ENCODE measurements at places on chromosomes 13 and 19.

- no peak for DNase-seq
Observed at GRCh38 chr19:45890877-45891276, 4.9 kb upstream of the IRF2BP1 start.

GRCh38 chr13:66225072-66225471 is 1005.1 kb downstream of the PCDH9 start:
- DNase-seq = no peak

- DNase-seq = no peak
Observed at GRCh38 chr19:28051047-28051446, 1161.9 kb downstream of the UQCRFS1 start.

DNA sequence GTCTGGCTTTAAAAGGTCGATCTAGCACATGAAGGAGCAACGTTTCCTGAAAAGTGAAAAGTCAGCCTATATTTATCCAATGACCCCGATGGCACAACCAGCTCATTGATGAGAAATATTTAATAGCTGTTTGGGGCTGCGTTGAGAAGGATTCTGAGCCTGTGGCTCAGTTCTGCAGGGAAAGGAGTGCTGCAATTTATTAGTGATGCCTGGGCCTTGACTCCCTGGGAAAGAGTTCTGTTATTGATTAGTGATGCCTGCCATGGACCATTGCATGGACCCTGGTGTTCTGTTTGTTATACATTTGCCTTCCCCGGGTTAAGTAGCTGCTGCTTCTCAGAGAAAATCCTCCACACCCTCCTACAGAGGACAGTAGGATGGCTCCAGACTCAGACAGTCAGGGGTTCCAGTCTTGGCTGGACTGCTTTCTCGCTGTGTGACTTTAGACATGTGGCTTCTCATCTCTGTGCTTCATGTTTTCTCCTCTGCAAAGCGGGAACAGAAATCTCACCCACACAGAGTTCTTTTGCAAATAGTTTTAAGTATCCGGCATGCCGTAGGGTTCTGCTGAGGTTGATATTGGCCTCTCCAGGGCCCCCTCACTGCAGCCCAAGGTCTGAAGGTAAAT is 17.7 kb upstream of the PTPRS start:
- no peak for DNase-seq

DNA sequence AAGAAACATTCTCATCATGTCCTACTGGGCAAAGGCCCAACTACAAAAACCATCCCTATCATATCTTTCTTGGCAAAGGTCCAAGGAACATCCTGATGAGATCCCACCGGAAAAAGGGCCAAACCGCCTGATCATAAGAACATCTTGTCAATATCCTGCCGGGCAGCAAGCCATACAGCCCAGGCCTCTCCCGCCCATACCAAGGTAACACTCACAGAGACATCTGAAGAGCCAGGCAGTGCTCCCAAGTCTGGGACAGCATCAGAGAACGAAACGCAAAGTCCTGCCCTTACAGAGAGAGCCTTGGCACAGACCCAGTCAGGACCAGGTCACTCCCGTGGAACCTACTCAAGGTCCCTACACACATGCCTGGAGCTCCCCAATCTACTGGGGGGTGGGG is 18.5 kb upstream of the ZNF331 start:
- DNase-seq = no peak

GRCh38 chr19:15989889-15990288 is 41.1 kb downstream of the OR10H4 start:
- no peak for DNase-seq

- DNase-seq = peak; percentile 48
Observed at GRCh38 chr19:3276341-3276799, 51.9 kb downstream of the CELF5 start.

DNA sequence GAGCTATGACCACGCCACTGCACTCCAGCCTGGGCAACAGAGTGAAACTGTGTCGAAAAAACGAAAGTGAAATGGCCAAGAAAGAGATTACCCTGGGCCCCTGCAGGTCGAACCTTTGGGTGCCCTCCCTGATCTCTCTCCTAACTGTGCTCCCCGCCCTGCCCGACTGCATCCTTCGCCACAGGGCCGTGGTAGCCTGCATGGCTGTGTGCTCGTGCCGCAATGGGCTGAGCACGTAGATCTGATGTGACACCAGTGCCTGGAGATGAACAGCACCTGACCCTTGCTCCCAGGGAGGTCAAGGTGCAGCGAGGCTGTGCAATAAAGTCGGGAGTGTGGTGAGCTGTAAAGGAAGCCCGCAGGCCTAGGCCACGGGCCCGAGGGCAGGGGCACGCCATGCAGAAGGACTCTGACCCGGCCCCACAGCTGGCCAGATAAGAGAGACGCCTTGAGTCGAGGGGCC is 60.2 kb downstream of the PEX11G start:
- no peak for DNase-seq

DNA sequence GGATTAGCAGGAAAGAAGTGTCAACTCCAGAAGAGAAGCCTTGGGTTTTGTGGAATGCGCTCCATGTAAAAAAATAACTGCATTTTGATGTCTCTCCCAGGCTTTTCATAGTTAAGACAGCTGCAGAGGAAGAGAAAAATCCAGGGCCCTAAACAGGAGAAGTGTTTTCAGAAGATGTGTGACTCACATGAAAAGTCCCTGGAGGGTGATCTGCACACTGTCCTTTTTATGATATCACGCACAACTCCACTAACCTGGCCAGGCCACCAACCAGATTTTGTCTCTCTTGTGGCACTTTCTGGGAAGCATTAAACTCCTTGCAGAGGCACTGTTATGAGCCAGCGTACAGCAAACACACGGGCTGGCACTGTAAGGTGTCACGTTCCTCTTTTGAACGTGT is 267.3 kb downstream of the FGF9 start:
- DNase-seq = no peak

DNA sequence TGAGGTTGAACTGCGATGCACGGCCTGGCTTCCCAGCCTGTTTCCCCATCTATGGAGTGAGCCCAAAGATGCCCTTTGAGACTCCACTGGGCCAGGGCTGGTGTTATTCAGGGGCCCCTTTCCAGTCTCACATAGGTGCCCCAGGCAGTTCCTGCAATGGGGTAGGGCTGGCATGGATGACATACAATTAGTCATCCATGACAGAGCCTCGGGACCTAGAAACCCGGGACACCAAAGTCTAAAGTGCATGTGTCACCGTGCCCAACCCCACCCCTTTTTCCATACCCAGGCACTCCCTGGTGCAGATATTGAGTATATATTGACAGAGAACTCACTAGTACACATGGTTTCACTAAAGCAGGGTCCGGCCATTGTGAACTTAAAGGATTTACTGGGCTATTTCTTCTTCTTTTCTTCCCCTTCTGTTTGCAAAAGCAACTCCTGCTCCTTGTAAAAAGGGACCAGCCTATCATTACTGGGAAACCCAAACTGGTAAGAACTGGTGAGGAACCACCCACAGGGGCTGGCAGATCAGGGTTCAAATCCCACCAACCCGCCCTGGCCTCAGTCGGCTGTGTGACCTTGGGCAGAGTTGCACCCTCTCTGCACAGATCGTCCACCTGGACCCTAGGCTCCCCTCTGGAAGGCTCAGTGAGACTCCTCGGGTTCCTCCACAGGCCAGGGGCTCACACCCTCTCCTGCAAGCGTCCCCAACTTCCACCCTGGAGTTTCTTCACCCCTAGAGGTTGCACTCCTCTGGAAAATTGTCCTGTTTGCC is 2.7 kb downstream of the B3GNT3 start:
- peak; percentile 56 for DNase-seq
